IPS DF 19.7 (cell line): ENCODE measurements at places on chromosomes 7 and 10.

DNA sequence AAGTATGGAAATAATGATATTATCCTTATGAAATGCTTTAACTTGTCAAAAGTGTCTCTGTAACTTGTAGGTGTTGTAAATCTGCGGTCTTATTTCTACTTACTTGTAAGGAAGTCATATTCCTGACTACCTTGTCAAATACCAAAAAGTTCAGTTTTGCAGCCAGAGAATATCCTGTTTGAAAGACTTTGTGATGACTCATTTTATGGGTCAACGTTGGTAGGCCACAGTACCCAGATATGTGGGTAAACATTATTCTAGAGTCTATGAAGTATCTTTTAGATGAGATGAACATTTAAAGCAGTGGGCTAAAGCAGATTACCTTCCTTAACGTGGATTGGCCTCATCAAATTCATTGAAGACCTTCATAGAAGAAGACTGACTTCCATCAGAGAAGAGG, 195.3 kb downstream of the PPP1R9A start:
- no peak for DNase-seq

GRCh38 chr7:155508376-155509358, 37.7 kb downstream of the CNPY1 start:
- DNase-seq = no peak

GRCh38 chr7:29326864-29327263, 132.3 kb downstream of the CHN2 start:
- no peak for DNase-seq

DNA sequence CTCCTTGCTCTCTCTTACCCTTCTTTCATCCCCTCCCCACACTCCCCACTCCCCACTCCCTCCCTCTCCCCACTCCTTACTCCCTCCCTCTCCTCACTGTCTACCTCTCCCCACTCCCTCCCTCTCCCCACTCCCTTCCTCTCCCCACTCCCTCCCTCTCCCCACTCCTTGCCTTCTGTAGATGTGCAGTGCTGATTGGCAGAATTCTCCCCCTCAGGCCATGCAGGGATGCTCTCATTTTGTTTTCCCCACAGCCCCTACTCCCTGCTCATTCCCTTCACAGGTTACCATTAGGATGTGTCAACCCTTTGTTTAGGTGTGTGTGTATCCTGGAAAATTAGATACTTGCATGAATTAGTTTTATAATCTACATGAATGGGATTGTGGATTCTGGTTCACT, 90.3 kb downstream of the CELF2 start:
- DNase-seq = no peak

- no peak for DNase-seq
Observed at GRCh38 chr10:114541081-114541796, 116.8 kb downstream of the ABLIM1 start.

DNA sequence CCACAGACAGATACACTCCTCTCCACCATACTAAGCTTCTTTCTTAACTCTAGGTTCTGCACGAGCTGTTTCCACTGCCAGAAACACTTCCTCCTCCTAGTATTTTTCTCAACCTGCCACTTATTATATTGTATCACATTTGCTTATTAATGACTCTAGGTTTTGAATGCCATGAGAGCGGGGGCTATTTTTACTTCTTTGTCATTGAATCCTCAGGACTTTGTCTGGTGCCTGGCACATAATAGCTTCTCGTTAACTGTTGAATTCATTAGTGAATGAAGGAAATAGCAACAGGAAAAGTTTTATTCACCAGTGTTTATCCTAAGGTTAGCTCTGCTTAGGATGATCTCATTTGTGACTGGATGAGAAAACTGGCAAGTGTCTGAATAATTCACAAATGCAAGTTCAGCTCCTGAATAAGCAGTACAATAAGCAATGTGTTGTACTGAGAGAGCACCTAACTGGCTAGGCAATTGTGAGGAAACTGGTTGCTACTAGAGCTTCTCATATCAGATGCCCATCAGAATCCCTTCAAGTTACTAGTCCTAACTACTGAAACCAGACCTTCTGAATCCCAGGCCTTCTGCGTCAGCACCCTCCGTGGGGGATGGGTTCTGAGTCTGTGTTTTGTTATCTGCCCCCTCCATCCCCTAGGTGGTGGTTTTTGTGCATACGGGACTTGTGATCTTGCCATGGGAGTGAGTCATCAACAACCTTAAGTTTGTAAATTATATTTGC, 92.7 kb downstream of the LSMEM1 start:
- no peak for DNase-seq

DNA sequence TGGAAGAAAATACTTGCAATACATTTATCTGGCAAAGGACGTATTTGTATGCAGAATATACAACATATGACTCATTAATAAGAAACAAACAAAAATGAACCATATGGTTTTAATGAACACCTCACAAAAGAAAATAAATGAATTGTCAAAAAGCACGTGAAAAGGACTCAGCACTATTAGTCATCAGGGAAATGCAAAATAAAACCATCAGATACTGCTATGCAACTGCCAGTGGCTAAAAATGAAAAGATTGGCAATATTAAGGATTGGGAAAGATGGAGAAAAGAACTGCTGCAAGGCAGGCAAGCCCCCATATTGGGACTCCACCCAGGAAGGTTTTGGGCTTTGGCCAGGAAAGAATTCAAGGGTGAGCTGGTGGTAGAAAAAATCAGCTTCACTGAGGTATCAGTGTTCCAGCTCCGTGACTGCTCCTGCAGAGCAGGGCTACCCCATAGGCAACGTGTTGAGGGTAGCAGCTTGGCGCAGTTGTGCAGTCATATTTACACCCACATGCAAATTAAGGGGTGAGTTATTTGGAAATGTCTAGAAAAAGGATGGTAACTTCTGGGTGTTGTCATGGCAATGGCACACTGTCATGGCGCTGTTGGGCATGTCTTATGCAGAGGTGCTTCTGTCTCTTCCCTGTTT, 72.7 kb downstream of the CUBN start:
- DNase-seq = no peak
